T47D (cell line): ENCODE measurements at places on chromosomes 3 and 15.

GRCh38 chr3:135989242-135989641, 23.7 kb downstream of the PPP2R3A start:
- no peak for DNase-seq

- peak; percentile 41 for DNase-seq
Measured at GRCh38 chr3:40079203-40079846, 230.2 kb upstream of the EIF1B start.

DNA sequence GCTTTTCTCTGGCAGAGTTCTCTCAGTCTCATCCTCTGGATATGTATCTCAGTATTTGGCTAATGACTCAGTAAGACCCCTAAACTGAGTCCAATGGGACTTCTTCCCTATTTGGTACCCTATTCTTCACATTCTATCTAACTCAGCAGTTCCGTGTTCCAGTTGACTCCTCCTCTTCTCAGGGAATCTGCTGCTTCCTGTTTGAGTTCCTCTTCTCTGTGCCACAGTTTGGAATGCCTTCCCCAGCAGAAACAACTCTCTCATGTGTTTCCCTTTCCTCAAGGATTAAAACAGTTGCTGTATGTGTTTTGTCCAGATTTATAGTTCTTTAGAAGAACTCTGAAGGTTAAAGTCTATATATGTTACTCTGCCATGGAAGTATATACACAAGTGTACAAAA, 344.0 kb upstream of the RARB start:
- DNase-seq, result peak; percentile 30

DNA sequence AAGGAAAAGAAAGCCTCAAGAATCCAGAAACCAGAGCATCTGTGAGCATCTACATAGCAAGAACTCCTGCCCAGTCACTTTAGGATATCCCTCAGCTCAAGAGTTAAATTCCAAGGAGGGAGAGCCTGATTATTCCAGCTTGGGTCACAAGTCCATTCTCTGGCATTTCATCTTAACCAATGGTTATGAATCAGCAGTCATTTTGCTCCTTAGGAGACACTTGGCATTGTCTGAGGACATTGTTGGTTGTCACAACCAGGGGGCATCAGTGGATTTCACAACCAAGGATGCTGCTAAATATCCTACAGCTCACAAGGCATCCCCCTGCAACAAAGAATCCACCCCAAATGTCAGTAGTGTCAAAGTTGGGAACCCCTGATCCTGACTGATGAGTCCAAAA, 51.0 kb upstream of the LMCD1 start:
- DNase-seq, result no peak

GRCh38 chr3:43063114-43063513, 42.8 kb downstream of the POMGNT2 start:
- DNase-seq, result no peak

DNA sequence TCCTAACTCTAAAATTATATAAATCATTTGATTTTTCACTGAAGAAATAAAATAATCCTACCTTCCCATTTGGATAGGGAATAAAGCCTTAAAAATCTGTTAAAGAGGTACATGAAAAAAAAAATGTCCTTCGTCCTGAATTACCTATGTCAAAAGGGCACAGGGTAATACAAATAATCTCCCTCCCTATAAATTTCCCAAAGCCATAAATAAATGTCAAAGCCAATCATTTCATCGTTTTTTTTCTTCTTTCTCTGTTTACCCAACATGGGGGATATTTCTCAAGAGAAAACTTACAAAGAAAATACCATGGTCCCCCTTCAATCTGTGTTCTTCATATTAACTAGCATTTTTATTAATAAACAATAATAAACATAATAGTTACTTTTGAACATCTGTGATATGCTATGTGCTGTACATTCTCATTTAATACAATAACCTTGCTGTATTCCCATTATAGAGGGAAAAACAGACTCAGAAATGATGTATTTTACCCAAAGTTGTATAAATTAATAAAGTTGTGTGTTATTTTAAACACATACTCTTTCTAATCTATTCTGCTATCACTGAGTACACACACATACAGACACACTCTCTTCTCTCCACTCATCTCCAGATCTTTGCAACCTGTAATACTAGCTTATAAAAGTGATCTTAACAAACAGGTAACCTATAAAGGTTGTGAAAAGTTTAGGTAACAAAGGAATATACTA, 910 bp upstream of the ANKRD28 start:
- DNase-seq, result no peak

GRCh38 chr3:31670722-31671121, 138.0 kb downstream of the STT3B start:
- DNase-seq, result no peak

- DNase-seq, result no peak
Measured at GRCh38 chr15:68585574-68586273, 6.9 kb downstream of the CORO2B start.

GRCh38 chr15:86489981-86490380, 410.3 kb downstream of the AGBL1 start:
- DNase-seq, result no peak

DNA sequence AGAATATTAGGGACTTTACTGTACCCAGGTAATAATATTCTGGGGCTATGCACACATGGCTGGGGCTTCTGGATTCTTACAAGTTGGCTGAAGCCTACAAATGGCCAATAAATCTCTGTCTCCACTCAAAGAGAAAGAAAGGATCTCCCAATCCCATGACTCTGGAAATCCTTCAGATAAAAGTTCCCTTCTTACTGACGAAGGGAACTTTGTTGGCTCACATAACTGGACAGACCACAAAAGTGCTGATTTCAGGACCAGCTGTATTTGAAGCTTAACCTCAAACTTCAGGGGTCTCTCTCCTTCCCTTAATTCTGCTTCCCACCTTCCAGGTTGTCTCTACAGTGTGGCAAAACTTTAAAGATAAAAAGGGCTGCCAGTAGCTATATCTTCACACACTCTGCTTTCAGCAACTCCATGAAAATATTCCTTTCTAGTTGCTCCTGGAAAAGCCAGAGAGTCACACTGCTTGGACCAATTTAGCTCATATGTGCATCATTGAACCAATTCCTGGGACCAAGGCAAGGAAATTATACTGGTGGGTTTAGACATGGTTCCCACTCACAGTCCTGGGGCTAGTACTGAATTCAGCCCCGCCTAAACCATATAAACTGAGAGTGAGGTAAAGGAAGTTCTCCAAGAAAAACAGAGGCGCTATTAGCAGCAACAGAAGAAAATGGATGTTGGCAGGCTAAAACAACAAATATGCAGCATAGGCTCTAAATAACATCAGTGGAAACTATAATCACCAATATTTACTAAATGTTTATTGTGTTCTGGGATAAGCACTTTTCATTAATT, 290.0 kb upstream of the GADL1 start:
- DNase-seq, result no peak

DNA sequence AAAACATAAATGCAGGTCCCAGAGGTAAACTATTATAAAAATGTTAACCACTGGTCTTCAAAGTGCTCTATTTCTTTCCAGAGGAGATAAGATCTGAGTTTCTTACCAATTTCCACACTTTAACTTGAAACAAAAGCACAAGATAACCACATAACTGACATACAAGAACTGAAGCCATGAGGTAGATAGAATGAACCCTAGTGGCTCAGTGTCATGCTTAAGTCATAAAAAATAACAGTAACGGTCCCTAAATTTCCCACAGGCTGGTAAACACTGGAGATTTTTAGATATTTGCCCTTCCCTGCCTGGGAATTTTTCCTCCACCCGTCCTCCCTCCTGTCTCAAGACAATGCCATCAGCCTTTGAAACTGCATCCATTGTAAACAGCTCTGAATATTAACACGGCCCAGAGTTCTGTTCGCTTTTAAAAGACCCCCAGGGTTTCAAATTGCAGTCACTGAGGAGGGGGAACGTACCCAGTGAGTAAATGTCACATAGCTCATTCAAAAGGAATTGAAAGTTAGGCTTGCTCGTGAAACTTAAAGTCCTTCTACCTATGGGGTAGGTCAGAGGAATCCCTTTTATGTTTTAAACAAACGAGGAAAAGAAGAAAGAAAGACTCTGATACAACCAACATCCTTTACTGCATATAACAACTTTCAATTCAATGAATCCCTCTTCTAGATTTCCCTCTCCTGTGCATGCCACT, 5.7 kb downstream of the LRIG1 start:
- peak; percentile 63 for DNase-seq

DNA sequence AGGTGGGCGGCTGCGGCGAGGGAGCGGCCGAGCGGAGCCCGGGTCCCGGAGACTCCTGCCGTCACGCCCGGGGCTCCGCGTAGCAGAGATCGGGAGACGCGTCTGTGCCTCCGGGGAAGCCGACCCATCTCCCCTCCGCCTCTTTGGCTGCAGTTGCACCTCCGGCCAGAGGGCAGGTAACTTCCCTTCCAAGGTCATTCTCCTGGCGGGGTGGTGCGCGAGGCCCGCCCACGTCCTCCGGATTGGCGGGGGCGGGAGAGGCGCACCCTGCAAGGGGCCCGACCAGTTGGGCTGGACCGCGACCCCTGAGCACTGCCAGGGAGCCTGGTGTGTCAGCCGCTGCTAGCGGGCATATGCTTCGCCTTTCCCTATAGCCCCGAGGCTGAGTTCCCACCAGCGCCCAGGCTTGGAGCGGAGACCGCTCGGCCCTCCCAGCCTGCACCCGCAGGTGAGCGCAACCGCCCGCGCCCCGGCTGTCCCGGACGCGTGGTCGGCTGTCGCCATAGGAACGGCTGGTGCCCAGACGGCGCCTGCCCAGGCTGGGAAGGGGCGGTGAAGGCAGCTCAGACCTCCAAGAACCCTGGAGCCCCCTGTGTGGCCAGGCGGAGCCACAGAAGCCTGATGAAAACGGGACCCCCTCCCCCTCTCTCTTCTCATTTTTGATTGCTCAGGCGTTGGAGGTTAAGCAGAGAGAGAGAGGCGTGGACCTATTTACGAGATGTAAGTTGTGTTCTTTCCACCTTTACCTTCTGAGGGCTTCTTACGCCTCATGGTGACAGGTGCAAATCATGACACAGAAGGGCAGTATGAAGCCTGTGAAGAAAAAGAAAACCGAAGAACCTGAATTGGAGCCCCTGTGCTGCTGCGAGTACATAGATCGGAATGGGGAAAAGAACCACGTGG, 453 bp downstream of the ZDHHC23 start:
- peak; percentile 64 for DNase-seq

DNA sequence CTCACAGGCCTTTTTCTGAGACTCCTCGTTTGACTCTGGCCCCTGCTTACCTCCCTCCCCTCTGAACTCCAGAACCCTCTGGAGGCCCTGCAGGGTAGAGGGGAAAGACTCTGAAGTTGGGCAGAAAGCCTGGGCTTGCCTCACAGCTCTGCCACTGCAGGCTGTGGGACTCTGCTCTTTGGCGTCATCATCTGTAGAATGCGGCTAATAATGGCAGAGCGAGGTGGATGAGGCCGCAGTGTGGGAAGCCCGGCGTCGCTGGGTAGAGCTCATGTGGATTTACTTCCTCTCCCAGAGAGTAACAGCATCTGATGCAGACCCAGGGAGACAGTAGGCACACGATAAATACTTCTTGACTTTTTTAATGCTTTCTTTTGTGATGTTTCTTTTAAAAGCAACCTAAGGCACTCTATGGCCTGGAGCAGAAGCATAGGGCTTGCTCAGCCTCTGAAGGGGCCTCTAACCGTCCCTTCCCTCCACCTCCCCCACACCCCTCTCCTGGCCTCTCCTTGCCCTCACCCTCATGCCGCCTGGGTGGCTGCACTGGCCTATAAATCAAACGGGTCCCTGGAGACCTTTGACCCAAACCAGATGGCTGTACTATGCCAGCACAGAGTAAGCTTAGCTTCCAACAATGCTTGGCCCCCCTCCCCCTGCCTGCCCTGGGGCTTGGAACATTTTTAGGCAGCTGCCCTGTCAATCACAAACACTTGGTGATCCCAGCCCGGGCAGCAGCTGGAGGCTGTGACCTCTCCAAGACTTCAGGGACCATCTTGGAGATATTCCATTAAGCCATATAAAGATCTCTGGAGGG, 32.9 kb downstream of the SPSB4 start:
- DNase-seq, result no peak

DNA sequence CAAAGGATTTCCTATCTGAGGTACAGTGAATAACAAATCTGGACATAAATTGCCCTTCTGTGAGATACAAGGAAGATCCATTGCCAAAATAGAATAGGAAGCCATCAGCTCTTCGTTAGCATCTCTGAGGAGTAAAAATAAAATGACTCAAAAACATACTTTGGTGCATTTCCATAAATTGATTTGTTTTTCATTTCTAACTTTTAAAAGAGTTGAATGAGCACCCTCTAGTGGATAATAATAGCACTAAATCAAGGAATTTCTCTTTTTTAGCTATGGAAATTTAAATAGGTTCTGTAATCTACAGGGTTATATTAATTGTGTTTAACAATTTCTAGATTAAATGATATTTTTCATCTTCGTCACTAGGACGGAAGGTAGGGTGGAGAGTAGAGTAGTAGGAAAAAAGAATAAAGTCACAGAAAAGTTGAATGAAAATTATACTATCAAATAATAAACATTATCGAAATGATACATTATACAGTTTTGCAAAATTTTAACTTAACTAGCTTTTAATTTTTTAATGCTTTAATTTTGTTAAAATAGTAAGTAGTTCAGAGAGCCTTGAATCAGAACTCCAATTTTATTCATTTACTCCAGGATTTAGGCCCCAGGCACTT, 6.4 kb downstream of the NSUN3 start:
- DNase-seq, result no peak

GRCh38 chr15:83673385-83673784, 19.5 kb downstream of the ADAMTSL3 start:
- no peak for DNase-seq

- DNase-seq, result no peak
Measured at GRCh38 chr15:60091157-60091556, 87.0 kb downstream of the FOXB1 start.

DNA sequence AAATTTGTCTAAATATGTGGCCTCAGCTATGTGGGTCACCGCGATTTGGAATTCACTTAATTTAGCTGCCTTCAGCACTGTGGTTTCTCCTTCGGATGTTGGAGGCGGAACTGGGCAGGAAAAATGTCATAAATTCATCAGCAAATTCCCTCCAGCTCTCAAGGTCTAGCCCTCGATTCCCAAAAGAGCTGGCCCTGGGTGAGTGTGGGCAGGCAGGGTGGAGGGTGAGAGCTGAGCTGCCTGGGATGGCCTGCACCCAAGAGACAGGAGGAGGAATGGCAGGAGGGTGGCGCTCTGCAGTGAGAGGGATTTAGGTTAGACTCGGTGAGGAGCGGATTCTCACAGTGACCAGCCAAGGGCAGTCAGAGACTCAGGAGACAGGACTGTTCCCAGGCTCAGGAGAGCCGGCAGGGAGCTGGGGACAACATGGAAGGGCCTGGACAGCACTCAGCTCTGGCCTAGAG, 57.1 kb downstream of the FEM1B start:
- DNase-seq, result no peak
